Stimulated activated CD4-positive, alpha-beta T cell treated with anti-CD3 and anti-CD28 coated beads, Interleukin-2, amount 100 ng/mL, for 24 hours (primary cell): ENCODE measurements at places on chromosomes 2 and 18.

DNA sequence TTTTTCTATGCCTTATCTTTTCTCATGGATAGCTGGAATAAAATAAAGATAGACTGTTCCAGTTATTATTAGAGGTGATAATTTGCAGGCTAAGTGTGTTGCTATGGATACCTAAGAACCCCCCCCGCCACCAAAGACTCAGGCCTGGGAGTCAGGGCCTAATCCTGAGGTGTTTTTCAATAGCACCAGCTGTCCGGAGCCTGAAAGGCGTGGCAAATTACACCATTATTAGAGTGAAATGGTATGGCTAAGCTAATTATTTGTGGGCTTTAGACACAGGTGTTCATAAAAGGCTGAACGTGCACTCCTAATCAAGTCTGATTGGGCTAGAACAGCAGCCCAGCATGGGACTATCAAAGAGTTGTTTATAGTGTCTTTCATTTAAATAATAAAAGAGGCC, 293.2 kb upstream of the DCC start:
- no peak for DNase-seq

DNA sequence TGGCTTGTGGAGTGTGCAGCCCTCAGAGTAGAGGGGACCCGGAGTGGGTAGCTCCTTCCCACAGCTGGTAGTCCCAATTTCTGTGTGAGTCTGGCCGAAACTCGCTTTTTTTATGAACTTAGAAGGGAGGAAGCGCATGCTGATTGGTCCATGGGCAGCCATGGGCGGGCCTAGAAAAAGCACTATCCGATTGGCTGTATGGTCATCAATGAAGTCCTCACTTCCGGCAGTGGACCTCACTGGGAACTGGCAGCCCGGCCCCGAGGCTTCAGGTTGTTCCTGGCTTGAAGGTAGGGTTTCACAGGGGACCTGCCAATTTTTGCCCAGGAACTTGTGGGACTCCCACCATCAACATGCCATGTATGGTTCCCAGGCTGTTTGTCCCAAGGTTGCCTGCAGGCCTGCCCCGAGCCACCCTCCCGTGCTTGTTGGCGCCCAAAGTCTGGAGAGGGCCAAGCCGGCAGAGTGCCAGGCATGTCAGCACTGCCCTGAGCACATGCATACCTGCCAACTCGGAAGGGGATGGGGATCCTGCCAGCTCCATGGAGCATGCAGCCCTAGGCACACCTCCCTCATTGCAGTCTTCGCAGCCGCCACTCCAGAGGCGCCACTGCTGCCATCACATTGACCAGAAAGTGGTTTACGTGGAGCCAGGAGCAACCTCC, 98.5 kb downstream of the ATP9B start:
- DNase-seq = no peak

GRCh38 chr2:7788736-7789135, 871.5 kb downstream of the RNF144A start:
- no peak for DNase-seq

GRCh38 chr18:48600456-48601090, 61.7 kb downstream of the CTIF start:
- no peak for DNase-seq

- no peak for DNase-seq
Observed at GRCh38 chr18:30985753-30986152, 56.8 kb downstream of the DSC3 start.

GRCh38 chr2:144518748-144519596, 947 bp downstream of the ZEB2 start:
- DNase-seq = no peak

- no peak for DNase-seq
Observed at GRCh38 chr2:228540976-228541375, 359.5 kb upstream of the SPHKAP start.

DNA sequence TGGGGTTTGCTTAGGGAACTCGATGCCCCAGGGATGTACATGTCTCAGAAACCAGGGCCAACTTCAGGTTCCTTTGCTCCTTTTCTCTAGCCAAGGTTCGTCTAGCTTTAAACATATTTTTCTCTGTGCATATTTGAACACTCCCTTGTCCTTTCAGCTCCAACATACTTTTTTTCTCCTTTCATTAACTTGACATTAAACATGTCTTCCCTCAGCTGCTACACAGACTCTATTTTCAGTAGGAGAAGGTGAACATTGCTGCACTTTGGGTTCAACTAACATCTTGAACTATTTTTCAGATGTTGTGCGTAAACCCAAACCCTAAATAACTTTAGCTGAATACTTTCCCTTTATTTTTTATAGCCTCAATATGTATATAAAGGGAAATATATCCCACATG, 212.9 kb downstream of the MTX2 start:
- DNase-seq = no peak

- DNase-seq = no peak
Observed at GRCh38 chr2:11990576-11990975, 244.1 kb downstream of the LPIN1 start.

GRCh38 chr2:53130441-53130943, 637.1 kb upstream of the CHAC2 start:
- no peak for DNase-seq

GRCh38 chr2:8278709-8279354, 403.0 kb upstream of the ID2 start:
- DNase-seq = no peak

- DNase-seq = no peak
Observed at GRCh38 chr2:152710713-152711112, 6.5 kb downstream of the PRPF40A start.

DNA sequence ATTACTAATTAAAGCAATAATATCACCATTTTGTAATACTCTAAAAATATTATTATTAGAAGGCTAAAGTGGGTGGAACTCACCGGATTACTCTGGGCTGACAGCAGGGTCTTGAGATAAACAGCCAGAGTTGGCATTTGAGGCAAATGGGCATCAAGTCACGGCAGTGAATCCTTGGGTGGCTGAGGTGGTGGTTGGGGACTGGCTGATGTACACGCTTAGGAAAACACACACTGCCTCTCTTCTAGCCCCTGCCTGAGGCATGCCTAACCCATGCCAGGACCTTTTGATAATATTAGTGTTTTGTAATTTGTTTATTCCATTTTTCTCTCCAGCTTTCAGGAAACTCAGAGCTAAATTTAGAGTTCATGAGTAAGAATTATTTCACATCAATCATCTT, 76.8 kb downstream of the ACKR3 start:
- DNase-seq = no peak

GRCh38 chr2:101790857-101791256, 93.3 kb downstream of the MAP4K4 start:
- DNase-seq = no peak

GRCh38 chr2:231009236-231009919, 13.5 kb downstream of the SPATA3 start:
- DNase-seq = no peak

DNA sequence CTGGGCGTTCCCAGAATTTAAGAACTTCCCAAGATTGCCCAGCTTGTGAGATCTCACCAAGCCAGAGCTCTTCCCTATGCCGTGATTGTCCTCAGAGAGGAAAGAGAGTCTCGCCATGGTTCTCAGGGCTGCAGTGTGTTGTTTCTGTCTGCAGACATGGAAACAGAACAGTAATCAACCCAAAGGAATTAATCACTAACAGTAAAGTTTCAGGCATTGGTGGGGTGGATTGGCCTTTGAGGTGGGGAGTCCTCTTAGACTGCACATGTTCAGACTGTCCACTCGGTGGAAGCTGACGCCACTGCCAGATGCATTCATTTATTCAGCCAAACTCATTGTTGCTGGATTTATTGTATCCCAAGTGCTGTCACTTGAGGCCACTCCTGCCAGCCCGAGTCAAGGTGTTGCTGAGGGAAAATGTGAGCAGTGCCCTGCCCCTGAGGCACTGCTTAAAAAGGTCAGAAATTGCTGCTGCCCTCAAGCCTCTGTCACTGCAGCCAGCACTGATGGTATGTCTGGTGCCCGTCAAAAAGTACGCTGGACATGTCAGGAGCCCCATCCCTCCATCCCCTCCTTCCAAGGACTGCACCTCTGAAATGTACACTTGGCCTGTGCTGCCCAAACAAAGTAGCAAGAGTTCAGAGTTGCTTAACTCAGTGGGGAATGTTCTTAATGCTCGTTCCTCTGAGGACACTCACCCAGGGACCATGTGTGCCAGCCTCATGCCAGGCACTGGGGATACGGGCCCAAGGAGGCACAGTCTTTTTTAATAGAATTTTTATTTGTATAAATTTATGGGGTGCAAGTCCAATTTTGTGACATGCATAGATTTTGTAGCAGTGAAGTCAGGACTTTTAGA, 201.0 kb downstream of the GLI2 start:
- DNase-seq = no peak

DNA sequence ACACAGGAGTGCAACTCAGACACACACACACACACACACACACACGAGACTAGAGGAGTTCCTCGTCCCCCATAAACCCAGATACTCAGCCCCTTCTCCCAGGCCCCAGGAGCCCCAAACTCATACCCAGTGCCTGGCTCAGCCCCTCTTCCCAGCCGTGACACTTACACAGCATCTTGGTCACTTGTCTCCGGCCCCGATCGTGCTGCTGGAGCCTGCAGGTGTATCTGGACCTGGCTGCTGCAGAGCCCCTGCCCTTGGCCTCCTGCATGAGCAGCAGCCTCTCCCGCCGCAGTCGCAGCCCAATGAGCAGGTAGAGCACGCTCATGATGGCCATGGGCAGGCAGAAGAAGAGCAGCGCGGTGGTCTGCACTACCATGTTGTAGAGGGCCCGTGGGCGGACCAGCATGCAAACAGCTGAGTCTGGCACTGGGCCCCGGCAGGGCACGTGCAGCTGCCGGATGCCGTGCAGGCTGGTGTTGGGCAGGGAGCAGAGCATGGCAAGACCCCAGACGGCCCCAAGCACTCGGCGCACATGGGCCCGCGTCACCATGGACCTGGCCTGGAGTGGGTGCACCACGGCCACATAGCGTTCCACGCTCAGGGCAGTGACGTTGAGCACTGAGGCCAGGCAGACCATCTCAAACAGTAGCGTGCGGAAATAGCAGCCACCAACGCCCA, 2.1 kb downstream of the NMUR1 start:
- no peak for DNase-seq

GRCh38 chr18:51666763-51667191, 469.3 kb upstream of the MEX3C start:
- no peak for DNase-seq

- DNase-seq = no peak
Observed at GRCh38 chr2:66867063-66867441, 432.1 kb downstream of the MEIS1 start.

GRCh38 chr2:54575379-54575888, 119.3 kb downstream of the SPTBN1 start:
- peak; percentile 51 for DNase-seq

DNA sequence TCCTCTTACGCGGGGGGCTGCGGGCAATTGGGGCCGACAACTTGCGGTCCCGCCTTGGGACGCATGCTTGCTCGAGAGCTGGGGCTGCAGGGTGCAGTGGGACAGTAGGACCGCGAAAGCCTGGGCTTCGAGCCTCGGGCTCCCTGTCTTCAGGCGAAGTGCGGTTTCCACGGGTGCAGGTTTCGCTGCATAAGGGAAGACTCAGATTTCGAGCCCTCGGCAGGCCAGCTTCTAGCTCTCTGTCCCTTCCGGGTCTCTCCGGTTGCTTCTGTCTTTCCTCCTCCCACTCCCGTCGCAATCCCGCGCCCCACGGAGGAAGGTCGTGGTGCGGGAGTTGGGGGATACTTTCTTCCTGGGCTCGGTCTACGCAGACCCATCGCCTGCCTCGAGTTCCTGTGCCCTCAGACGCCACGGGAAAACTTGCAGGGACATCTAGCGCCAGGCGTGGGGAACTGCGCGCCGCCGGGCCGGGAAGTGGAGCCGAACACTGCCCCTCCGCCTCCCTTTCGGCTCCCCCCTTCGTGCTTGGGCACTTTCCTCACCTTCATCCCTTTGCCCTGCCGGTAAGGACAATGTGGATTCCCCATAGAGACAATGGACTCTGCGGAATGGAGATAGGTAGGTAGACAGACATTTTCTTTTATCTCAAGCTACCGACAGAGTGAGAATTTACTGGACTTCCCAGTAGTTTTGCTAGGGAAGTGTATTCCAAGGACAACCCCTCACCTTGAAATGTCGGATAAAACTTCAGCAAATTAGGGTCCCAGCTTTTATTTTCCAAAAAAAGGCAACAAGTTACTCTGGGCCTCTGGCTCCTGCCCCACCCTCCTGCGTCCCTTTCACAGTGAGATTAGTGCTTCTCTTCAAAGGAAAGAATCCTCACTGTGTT, 4.2 kb upstream of the HOXD13 start:
- DNase-seq = no peak

DNA sequence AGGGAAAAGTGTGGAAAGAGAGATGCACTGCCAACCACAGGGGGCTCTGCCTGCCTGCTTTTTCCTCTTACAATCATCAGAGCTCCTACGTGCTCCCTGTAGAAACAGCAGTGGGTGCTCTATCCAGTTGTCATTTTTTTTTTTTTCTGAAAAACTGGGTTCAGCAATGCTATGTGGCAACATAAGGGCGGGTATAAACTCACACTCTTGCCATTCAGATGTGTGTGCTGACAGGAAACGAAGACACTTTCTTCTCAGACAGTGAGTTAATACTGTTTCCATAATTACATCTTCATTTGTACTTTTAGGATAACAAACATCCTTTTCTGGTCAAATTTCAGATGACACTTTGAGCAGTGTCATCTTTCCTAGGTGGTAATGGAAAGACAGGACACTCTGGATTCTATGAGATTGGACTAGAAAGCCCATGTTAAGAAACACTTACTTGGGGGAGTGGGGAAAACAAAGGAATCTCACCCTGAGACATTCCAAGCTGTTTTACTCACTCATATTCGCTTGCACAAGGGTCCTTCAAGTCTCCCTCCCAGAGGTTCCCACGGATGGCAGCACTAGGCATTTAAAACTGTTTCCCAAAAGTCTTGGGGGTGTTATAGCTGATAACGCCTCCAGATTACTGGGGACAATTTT, 41.3 kb downstream of the CCDC93 start:
- DNase-seq = no peak

GRCh38 chr2:172698041-172698863, 37.4 kb upstream of the RAPGEF4 start:
- DNase-seq = peak; percentile 24

DNA sequence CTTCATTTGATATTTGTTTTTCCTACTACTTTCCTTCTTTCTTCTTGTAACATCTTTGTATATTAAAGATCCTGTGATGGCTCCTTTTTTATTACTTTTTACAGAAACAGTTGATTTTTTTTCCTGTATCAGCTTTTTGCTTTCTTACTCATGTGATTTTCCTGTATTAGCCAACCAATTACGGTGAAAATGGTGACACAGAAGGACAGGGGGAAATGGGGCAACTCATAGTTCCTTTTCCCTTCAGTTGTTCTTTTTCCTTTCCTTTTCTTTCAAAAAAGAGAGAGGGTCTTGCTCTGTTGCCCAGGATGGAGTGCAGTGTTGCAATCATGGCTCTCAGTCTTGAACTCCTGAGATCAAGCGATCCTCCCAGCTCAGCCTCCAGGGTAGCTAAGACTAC, 117.8 kb downstream of the ATL2 start:
- DNase-seq = no peak

DNA sequence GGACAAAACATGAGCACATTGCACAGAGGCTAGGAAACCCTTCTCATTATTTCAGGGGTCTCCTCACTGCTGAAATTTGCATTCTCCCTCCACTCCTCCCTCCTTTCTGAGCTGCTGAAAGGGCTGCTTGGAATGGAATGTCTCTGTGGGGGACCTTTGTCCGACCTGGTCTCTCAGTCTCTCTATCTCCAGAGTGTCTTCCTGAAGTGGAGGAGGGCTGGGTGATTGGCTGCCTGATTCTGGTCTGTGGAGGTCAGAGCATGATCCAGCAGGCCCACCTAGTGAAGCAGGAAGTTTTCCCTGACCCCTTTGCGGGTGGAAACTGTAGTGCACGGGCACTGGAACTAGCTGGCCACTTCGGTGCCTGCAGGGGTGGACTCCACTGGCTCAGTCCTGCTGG, 560.5 kb upstream of the HS6ST1 start:
- DNase-seq = no peak

- no peak for DNase-seq
Observed at GRCh38 chr2:104028061-104028460, 825.9 kb upstream of the POU3F3 start.
